ENCODE measurements at places on chromosomes 16 and 17.
A peak's percentile ranks its signal among the peaks of the same experiment; 100 is the strongest.

GRCh38 chr16:73033271-73033998 is 14.5 kb downstream of the ZFHX3 start:
- no peak for DNase-seq

DNA sequence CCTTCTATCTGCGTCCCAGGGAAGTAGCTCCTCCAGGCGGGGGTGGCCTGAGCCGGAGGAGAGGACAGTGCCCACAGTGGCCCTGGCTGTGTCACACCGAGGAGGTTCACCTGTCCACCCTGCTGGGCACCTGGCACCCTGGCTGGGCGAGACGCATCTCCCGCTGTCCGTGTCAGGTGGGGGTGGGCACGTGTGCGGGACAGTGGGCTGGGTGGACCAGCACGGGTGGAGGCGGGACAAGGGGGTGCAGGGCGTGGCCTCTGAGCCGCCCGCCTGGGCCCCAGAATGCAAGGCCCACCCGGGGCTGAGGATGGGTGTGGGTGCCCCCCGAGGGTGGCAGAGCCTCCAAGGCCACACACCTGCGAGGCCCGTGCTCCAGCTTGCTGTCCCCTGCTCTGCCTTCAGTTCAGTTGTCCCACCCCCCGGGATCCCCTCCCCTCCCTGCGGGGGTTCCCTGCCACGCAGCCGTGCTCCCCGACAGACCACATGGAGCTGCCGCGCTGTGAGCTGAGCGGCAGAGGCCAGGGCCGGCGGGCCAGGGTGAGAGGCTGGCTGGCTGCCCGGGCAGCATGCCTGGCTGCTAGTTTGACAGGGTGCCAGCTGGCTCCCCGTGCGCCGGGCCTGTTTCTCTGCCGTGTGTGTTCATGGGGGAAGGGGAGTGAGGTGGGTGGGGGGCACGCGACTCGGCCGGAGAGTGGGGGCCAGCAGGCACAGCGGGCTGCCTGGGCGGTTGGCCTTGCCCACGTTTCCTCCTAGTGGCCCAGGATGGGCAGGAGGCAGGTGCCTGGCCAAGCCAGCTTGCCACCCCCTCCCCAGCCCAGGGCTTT is 33.9 kb downstream of the BAHCC1 start:
- peak; percentile 88 for DNase-seq

DNA sequence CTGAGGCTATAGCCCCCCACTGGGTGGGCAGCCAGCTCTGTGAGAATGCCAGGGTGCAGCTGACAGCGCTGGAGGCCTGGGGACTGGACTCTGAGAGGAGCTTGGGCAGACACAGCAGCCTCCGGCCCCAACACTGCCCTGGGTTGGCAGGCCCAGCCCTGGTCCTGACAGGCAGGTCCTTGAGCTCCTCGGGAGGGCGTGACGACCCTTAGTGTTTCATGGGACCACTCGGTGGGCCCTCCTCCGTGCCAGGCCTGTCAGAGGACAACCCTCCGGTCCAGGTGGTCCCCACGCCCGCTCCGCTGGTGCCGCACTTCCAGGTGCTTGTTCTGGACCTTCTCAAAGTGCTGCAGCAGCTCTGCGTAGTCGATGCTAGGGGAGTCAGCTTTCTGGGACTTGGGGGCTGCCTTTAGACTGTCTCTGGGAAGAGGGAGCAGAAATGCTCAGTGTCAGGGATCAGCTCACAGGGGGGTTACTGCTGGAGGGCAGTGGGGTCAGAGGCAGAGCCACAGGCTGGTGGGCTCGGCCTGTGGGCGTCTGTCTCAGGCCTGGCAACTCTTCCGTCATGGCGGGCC is 1.9 kb upstream of the MTSS2 start:
- DNase-seq: no peak

GRCh38 chr17:10812674-10813073 is 8.8 kb upstream of the TMEM238L start:
- no peak for DNase-seq

DNA sequence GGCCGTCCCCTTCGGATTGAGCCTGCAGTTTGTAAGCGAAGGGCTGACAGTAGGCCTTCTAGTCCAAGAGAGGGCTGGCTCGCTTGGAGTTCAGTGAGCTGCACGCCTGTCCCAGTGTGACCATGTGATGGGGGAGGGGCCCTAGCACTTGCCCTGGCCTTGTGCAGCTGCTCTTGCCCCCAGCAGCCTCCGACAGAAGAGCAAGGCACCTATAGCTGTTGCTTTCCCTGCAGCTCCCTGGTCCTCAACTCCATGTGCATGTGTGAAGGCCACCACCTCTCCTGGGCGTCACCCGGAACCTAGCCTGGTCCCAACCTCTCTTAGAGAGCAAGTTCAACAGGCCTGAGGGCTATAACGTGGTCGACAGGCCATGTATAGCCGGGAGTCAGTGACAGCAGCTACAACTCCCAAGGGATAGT is 5.6 kb downstream of the SPHK1 start:
- DNase-seq: no peak

DNA sequence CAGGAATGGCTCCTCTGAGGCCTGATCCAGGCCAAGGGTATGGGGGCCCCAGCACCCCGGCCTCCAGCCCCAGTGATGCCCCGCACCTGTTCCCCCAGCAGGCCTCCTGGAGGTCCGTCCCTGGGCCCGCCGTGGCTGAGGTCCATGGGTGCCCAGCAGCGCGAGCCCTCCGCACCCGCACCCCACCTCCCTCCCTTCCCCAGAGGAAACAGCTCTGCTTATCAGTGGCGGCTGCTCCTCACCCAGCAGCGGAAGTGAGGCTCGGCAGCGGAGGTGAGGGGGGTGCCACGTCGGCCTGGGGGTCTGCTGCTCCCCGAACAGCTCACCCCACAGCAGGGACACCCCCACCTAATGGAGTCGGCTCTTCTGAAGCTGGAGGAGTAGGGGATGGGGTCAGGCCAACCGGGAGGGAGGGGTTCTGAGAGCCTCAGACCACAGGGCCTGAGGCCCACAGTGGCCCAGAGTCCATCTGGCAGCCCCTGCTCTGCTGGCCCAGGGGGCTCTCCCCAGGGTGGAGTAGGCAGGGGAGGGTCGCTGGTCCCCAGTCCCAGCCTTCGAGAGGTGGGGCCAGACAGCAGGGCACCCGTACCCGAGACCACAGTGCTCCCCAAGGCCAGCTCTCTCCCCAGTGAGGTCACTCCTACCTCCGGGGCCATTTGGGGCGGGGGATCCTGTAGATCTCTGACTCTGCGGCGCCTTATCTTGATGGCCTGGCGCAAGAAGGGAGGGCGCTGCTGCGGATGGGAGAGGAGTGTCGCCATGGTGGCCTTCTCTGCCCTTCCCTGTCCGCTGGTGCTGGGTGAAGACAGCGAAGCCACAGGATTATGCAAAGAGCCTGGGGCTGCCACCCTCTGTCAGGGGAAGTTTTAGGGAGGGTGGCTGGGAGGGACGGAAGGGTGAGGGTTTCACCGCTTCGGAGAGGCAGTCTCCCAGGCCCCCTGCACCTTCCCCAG is at the start of gene UNC13D:
Gene UNC13D (minus strand): TSS at position 828 of the 953 bp plus-strand sequence. CDS start 67 bp downstream, at position 761.
- DNase-seq: no peak

- DNase-seq: no peak
These were observed 13.8 kb downstream of the KCTD19 start for GRCh38 chr16:67312719-67313118.

DNA sequence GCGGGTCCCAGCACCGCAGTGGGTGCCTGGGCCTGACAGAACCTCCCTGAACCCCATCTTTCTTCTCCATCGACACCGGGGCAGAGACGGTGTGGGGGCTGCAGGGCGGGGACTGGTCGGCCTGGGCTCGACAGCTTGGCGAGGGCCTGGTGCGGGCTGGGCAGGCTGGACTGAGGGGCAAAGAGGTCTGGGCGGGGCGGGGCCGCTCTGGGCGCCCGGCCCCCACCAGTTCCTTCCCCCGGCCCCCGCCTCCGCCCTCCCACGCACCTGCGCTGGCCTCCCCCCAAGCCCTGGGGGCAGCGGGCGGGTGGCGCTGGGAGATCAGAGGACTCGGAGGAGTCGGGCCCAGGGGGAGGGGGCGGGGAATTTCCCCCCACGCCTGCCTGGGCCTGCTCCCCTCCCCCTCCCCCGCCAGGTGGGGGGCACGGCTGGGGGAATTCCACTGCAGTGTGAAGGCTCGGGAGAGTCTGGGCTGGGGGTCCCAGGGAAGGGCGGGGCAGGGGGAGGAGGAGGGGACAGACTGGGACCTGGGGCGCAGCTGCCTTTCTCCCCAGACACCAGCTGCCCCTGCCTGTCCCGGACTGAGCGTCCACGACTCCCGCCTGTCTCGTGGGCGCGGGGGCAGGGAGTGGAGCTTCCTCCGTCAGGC is 877 bp upstream of the KREMEN2 start:
- no peak for DNase-seq

DNA sequence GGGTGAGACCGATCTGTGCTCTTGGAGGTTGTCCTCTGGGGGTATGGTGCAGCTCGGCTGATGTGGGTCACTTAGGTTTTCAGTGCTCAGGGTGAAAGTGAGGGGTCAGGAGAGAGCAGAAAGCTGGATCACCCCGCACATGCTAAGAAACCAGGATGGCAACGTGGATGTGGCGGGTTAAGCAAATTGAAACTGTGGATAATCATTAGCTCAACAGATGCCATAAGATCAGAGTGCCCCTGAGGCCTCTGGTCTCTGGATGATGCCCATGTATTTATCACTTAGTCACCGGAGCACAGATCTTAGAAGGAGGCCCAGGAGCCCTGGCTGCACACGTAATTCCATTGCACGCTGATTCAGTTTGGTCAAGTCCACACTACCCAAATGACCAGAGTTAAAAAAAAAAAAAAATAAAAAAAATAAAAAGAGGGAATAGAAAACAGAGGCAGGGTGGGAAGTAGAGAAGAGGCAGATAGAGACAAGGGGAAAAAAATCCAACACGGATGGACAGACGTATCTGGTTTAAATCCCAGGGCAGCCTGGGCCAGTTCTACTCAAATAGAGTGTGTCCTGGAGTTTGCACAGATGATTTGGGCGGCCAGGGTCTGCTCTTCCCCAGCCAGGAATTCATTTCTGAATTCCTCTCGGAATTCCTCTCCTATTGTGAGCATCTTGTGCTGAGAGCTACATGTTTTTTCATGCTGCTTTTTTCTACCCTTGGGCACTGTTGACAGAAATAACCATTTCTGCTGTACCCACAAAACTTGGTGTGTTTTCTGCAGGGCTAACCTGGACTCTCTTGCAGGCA is 378.3 kb downstream of the CPPED1 start:
- DNase-seq: peak; percentile 17

- DNase-seq: no peak
These were observed 308.3 kb downstream of the SOX9 start for GRCh38 chr17:72429066-72429638.

GRCh38 chr17:17305281-17305801 is 2.2 kb downstream of the NT5M start:
- no peak for DNase-seq

GRCh38 chr16:54204756-54205155 is 81.8 kb downstream of the IRX3 start:
- no peak for DNase-seq

- no peak for DNase-seq
These were observed 362 bp downstream of the KLHDC4 start for GRCh38 chr16:87765473-87765775.

DNA sequence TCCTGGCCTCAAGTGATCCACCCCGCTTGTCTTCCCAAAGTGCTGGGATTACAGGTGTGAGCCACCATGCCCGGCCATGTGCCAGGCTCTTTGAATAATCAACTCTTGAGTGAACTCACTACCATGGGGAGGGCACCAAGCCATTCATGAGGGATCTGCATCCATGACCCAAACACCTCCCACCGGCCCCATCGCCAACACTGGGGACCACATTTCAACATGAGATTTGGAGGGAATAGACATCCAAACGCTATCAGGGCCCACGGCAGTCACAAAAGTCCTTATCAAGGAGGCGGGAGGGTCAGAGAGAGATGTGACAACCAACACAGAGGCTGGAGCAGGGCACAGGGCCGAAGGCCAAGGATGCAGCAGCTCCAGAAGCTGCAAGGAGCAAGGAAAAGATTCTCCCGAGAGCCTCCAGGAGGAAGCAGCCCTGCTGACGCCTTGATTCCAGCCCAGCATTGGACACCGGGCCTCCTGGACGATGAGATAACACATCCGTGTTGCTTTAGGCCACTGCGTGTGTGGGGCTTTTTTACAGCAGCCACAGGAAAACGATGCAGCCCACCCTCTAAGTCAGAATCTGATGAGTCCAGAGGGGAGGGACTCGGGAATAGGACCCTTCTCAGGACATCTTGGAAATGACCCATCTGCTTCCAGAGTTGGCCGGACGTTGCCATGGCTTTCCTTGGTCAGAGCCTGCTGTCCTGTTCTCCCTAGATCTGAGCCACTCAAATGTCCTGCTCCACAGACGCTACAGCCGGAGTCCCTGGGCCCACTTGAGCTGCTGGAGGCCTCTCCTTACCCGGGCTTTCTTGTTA is 47.3 kb upstream of the CMIP start:
- DNase-seq: no peak

DNA sequence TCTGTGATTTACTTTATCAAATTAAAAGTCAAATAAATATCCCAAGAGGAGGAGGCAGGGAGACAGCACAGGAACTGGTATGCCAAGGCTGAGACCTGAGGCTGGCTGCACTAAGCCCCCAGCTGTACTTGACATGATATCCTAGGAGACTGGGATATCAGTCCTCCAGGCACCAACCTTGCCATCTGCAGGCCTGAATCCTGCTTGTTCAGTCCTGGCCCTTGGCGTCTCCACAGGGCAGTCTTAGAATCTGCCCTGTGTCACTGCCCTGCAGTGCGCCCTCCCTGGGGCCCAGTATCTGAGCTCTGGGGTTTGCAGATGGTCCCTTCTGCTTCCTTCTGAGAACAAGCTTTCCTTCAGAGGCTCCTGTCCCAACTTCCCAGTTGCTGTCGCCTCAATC is 75.9 kb downstream of the HS3ST3A1 start:
- no peak for DNase-seq

- DNase-seq: no peak
These were observed 625.6 kb downstream of the TMEM114 start for GRCh38 chr16:7964744-7965143.

- no peak for DNase-seq
These were observed 1.3 kb downstream of the ATF7IP2 start for GRCh38 chr16:10387188-10387617.

GRCh38 chr17:71503710-71504465 is 616.9 kb upstream of the SOX9 start:
- DNase-seq: no peak

GRCh38 chr17:32241640-32242039 is 24.0 kb upstream of the RHBDL3 start:
- no peak for DNase-seq

DNA sequence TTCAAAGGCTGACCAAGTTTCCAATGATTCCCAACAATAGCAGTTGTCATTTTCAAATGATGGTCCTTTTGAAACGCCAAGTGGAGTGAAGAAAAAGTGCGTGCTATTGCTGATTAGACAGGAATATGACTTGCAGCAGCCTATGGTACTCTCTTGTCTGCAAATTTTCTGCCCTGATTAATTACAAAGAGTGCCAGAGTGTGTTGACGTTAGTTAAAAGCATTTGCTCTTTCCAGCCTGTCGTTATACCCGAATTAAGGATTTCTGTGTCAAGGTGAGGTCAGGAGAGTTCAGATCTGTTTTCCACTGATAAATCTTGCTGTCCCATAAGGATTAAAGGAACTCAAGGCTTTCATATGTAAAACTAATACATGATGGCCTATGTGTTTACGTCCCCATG is 75.0 kb upstream of the ADAMTS18 start:
- no peak for DNase-seq
